Stimulated activated CD4-positive, alpha-beta T cell treated with anti-CD3 and anti-CD28 coated beads, Interleukin-1b, Interleukin-23, amount 100 ng/mL, for 24 hours (primary cell): ENCODE measurements at places on chromosomes 1 and 21.
A peak's percentile ranks its signal among the peaks of the same experiment; 100 is the strongest.

DNA sequence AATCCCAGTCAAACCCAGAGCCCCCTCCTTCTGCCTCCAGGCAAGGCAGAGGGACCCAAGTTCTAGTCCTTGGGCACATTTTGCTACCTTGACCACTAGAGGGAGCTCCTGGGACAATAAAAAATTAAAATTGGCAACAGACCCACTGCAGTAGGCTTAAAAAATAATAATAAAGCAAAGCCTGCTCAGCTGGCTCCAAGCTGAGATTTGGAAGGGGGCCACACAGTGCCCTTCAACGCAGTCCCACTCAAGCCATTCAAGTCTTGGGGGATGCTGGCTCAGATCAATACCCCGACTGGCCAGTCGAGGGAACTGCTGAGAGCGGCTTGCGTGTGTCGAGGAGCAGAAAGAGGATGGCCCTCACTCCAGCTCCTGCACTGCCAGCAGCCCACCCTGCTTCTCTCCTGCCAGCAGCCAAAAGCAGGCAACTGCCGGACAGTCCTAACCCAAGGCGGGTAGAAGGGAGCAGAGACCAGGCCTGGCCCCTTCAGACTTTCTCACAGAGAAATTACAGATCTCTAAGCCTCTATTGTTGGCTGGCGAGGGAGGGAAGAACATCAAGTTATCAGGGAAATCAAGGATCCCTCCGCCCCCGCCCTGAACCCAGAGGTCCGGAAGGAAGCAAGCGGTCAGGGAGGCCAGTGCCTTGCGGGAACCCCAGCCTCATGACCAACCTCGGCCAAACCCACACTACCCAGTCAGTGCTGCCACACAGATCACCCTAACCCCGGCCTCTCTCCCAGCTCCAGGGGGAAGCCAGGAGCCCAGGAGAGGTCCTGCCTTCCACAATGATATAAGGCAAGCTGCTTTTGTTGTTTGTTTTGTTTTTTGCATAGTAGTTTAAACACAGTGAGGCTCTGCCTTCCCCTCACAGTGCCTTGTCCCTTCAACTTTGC, 4.9 kb upstream of the ALDH4A1 start:
- DNase-seq: peak; percentile 50

- DNase-seq: no peak
Measured at GRCh38 chr1:114854693-114855320, at the start of gene SYCP1. SYCP1 (plus strand) TSS chr1:114854863; CDS start chr1:114855465, 602 bp downstream.

DNA sequence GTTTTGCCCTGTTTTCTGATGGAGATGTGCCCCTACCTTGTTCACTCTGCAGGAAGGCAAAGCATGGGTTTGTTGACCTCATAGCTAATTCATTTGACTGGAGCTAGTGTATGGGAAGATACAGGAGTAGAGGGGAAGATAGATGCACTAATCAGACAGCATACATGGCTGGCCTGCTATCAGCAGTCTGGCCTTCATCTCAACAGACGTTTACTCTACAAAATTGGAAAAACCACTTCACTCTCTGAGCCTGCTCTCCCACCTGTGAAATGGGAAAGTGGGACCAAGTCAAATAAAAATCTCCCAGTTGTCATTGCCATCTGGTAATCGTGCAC, 235.2 kb upstream of the RAB4A start:
- DNase-seq: no peak

DNA sequence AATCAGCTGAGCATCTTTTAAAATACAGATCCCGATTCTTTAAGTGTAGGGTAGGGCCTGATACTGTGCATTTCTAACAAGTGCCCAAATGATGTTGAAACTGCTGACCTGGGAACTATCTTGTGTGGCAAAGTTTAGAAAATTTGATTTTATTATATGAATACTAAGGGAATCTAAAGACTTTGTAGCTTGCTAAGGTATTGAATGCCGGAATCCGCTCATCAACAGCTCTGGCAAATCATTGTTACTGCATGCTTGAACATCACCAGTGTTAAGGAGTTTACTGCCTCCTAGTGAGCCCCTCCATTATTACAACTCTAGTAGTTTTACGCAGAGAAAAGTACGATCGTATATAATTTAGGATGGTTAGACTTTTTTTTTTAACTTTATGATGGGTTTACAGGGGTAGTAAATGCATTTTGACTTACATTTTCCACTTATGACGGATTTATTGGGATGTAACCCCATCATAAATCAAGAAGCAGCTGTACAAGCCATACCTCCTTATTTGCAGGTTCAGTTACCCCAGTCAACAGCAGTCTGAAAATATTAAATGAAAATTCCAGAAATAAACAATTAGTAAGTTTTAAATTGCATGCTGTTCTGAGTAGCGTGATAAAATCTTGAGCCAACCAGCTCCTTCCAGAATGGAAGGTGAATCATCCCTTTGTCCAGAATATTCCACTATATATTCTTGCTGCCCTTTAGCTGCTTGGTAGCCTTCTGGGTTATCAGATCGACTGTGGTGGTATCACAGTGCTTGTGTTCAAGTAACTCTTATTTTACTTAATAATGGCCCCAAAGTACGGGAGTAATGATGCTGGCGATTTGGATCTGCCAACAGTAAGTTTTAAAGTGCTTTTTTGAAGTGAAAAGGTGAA, 892 bp downstream of the TYW3 start:
- DNase-seq: no peak

GRCh38 chr21:35201288-35201687, 152.2 kb upstream of the RUNX1 start:
- DNase-seq: no peak

DNA sequence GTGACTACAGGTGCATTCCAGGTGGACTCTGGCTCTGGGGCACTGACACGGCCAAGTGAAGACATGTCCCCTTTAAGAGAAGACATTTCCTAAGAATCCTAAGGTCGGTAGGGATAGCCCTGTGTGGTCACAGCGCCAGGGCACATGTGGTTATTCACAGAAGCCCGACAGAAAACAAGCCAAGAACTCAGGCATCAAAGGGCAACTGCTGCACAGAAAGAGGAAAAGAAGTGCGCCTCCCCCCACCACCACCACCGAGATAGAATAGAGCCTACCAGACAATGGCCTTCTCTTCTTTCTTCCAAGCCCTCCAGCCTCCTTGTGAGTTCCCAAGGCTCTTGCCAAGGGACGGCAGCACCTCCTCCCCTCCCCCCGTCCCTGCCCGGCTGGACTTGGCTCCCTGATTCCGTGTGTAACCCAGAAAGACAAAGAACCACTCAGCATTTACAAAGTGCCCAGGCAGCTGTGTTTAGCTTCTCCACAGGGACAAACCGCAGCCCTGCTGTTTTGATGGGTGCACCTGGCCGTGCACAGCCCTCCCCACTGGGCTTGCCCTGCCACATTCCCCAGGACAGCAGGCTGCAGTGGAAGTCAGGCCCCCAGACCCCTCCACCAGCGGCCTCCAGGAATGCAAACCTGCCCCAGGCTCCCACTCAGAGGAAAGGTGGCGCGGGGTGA, 30.2 kb downstream of the TMPRSS2 start:
- no peak for DNase-seq

DNA sequence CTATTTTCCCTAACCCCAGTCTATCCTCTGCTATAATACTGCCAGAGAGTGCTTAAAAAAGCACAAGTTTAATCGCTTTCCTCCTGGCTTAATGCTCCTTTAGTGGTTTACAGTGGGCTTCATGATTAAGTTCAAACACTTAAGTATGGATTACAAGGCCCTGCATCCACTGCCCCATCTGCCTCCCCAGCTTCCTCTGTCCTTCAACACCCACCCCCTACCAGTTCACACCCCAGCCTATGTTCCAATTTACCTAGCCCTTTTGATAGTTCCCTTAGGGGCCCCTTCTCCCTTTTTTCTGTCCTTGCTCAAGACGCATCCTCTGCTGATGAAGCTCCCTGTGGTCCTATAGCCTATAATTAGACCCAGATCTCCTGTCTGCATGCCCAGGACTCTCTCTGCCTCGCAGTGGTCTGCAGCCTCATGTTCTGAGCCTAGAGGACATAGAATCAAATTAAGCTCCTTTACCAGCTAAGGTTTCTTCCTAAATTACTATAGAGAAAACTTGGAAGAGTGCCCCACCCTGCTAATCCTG, 212.5 kb downstream of the FGGY start:
- no peak for DNase-seq

DNA sequence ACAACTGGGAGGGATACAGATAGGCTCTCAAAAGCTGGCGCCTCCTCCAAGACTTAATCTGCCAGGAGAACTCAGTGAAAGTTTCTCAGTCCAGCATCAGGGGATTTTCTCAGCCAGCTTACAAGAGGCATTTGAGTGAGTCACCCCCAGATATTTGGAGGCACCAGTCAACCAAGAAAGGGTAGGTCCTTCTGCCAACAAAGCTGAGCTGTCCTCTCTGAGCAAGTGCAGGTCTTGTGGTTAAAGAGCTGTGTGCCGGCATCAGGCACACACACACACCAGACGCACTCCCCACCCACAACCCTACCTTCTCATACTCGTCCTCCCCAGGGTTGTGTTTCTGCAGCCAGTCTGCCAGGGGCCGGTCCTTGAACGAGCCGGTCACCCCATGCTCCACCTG, 27.0 kb upstream of the PPP1R15B start:
- no peak for DNase-seq

DNA sequence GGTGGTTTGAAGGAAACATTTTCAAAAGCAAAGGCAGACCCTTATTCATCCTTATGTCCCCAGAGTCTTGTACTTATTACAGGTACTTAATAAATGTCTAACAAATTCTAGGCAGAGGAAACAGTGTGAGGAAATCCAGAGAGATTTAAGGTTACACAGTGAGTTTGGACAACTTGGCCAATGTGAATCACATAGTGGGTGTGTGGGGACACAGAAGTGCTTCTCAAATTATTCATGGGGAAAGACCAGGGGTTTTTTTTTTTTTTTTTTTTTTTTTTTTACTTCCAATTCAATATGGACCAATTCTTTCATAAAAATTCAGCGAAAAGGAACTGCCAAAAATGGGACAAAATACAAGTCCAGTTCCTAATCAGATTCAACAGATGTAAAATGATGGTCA, 15.1 kb downstream of the GNG12 start:
- DNase-seq: no peak

GRCh38 chr21:31897311-31897710, 24.5 kb downstream of the HUNK start:
- DNase-seq: no peak
